ENCODE measurements at places on chromosomes 6 and 20. TPM values are rescaled to one million over a fixed set of nuclear protein-coding genes. Genes with fewer than 3 reads are reported as not detected.
A peak's percentile ranks its signal among the peaks of the same experiment; 100 is the strongest.

The POPDC3 gene
- 1.0 TPM for polyA plus RNA-seq

The TBX18 gene
- polyA plus RNA-seq = 0.43 TPM

The TCF21 gene
- 11.5 TPM for polyA plus RNA-seq

The MUC22 gene
- polyA plus RNA-seq = not detected

The GATA5 gene
- polyA plus RNA-seq = 40.9 TPM

The COL12A1 gene
- polyA plus RNA-seq = 90.9 TPM

The SRMS gene
- polyA plus RNA-seq = 0.16 TPM

The TNXB gene
- 17.5 TPM for polyA plus RNA-seq

The WFDC12 gene
- polyA plus RNA-seq = not detected

The FABP7 gene
- 0.13 TPM for polyA plus RNA-seq

The TRIM31 gene
- 5.7 TPM for polyA plus RNA-seq

The SIRPB1 gene
- 1.6 TPM for polyA plus RNA-seq

The MYLK2 gene
- 0.21 TPM for polyA plus RNA-seq

The CRIP3 gene
- 8.4 TPM for polyA plus RNA-seq

The ATP6V1G2 gene
- polyA plus RNA-seq = 9.1 TPM

The ZNF337 gene
- 28.0 TPM for polyA plus RNA-seq

GRCh38 chr20:3901028-3901705, 12.0 kb downstream of the PANK2 start:
- no peaks in the 10 kb centered on the region for H3K27me3 ChIP-seq
- no peak for DNase-seq
- no peaks in the 10 kb centered on the region for H3K4me1 ChIP-seq
- H3K27ac ChIP-seq = no peak overlapping the region
- H3K36me3 ChIP-seq = peaks cover 3% of the 10 kb centered on the region

DNA sequence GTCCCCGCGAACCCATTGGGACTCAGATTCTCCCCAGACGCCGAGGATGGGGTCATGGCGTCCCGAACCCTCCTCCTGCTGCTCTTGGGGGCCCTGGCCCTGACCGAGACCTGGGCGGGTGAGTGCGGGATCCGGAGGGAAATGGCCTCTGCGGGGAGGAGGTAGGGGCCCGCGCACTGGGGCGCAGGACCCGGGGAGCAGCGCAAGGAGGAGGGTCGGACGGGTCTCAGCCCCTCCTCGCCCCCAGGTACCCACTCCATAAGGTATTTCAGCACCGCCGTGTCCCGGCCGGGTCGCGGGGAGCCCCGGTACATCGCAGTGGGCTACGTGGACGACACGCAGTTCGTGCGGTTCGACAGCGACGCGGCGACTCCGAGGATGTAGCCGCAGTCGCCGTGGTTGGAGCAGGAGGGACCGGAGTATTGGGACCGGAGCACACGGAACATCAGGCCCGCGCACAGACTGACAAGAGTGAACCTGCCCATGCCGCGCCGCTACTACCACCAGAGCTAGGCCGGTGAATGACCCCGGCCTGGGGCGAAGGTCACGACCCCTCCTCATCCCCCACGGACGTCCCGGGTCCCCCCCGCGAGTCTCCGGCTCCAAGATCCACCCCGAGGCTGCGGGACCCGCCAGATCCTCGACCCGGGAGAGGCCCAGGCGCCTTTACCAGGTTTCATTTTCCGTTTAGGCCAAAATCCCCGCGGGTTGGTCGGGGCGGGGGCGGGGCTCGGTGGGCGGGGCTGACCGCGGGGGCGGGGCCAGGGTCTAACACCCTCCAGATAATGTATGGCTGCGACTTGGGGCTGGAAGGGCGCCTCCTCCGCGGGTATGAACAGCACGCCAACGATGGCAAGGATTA, 15.7 kb upstream of the HLA-A start:
- peaks cover 8% of the 10 kb centered on the region for H3K4me1 ChIP-seq
- peak overlapping the region; percentile 74 for H3K4me3 ChIP-seq
- H3K27me3 ChIP-seq = no peaks in the 10 kb centered on the region
- DNase-seq = peak; percentile 81

DNA sequence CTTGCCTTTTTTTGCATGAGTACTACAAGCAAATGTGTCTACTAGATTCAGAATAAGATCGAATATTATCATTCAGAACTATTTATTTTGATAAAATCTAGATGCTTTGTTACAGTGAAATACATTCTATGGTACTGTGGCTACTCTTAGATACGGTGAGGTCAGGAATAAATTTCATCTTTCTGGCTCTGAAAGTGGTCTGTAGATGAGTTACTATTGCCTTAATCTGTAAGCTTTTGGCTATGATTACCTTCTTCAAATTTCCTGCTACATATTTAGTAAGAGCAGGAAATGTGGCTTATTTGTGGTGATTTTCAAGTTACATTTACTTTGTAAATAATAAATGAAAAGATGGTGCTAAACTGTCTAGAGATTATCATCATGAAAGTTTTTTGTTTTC, 50.0 kb downstream of the SCAF8 start:
- no peak for DNase-seq
- no peaks in the 10 kb centered on the region for H3K4me1 ChIP-seq
- peaks cover 36% of the 10 kb centered on the region for H3K36me3 ChIP-seq
- no peak overlapping the region for H3K27ac ChIP-seq
- H3K27me3 ChIP-seq = no peaks in the 10 kb centered on the region

- H3K27ac ChIP-seq = no peak overlapping the region
- DNase-seq = no peak
- H3K27me3 ChIP-seq = peaks cover 6% of the 10 kb centered on the region
- no peaks in the 10 kb centered on the region for H3K4me1 ChIP-seq
- H3K4me3 ChIP-seq = no peak overlapping the region
Measured at GRCh38 chr6:29809249-29809648, 18.4 kb upstream of the HLA-G start.

GRCh38 chr6:13611715-13612114, 3.4 kb upstream of the NOL7 start:
- DNase-seq = no peak
- no peak overlapping the region for H3K4me3 ChIP-seq
- peaks cover 10% of the 10 kb centered on the region for H3K4me1 ChIP-seq

DNA sequence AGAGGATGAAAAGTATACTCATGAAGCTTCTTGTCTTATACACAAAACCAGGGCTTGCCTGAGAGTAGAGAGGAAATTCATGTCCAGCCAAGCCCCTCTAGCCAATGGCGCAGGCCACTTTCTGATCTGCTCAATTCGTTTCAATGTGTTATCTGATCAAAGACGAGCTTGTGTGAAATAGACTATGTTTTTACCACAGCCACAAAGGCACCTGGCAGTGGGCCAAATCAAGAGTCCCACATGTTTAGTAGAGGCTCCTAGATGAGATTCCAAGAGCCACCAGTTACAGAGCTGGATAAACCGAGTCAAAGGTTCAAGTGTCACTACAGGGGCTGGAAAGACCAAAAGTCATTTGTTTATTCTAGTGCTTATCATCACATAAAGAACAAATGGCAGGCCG, 34.9 kb downstream of the GPLD1 start:
- H3K27me3 ChIP-seq = no peaks in the 10 kb centered on the region
- H3K27ac ChIP-seq = no peak overlapping the region
- no peak overlapping the region for H3K4me3 ChIP-seq
- DNase-seq = no peak
- no peaks in the 10 kb centered on the region for H3K4me1 ChIP-seq

GRCh38 chr6:30515106-30515505, 25.8 kb downstream of the HLA-E start:
- no peaks in the 10 kb centered on the region for H3K4me1 ChIP-seq
- H3K36me3 ChIP-seq = no peaks in the 10 kb centered on the region

- no peaks in the 10 kb centered on the region for H3K36me3 ChIP-seq
- no peak for DNase-seq
- no peak overlapping the region for H3K4me3 ChIP-seq
- no peak overlapping the region for H3K27ac ChIP-seq
- H3K27me3 ChIP-seq = no peaks in the 10 kb centered on the region
- H3K4me1 ChIP-seq = no peaks in the 10 kb centered on the region
Measured at GRCh38 chr20:22821796-22822195, 213.3 kb upstream of the SSTR4 start.

GRCh38 chr6:156336733-156337132, 440.4 kb upstream of the ARID1B start:
- no peaks in the 10 kb centered on the region for H3K27me3 ChIP-seq
- no peak overlapping the region for H3K27ac ChIP-seq
- no peaks in the 10 kb centered on the region for H3K36me3 ChIP-seq
- H3K4me1 ChIP-seq = no peaks in the 10 kb centered on the region
- DNase-seq = no peak
- no peak overlapping the region for H3K4me3 ChIP-seq

- H3K4me1 ChIP-seq = no peaks in the 10 kb centered on the region
- no peak overlapping the region for H3K27ac ChIP-seq
- no peak overlapping the region for H3K4me3 ChIP-seq
- no peaks in the 10 kb centered on the region for H3K36me3 ChIP-seq
- no peaks in the 10 kb centered on the region for H3K27me3 ChIP-seq
- no peak for DNase-seq
Measured at GRCh38 chr6:8958894-8959511, 523.7 kb upstream of the SLC35B3 start.

DNA sequence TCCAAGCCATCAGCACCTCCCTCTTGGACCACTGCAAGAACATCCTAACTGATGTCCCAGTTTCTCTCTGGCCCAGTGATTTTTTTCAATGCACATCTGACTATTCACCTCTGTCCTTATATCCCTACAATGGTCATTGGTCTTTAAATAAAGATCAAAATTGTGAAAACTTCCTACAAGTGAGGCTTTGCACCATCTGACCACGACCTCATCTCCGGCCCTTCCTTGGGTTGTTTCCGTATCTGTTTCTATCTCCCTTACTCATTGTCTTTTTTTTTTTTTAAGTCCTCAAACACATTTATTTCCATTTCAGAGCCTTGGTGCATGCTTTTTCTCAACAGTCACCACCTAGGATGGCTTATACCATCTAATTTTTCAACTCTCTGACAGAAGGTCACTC, 88.1 kb downstream of the IPCEF1 start:
- H3K4me3 ChIP-seq = no peak overlapping the region
- no peak for DNase-seq
- H3K36me3 ChIP-seq = no peaks in the 10 kb centered on the region
- H3K27ac ChIP-seq = no peak overlapping the region
- H3K4me1 ChIP-seq = no peaks in the 10 kb centered on the region

- H3K27me3 ChIP-seq = no peaks in the 10 kb centered on the region
- no peaks in the 10 kb centered on the region for H3K36me3 ChIP-seq
- DNase-seq = no peak
Measured at GRCh38 chr6:166580076-166581050, 6.1 kb downstream of the RAMACL start.

DNA sequence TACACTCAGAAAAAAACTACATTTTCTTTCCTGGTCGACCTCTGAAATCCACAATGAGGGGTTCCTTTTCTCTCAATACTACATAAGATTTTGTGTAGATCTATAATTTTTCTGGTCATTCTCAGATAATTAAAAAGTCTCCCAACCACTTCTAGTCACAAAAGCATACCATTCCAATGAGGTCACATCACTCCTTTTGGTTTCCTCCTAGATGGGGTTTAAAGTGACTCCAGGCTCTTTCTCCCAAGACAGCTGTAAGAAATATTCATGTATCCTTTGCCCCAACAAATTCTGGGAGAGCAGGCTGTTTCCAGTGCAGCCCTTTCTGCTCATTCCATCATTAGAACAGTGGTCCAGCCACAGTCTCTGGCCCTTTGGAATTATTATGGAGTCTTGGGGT, 43.1 kb upstream of the BEND6 start:
- no peaks in the 10 kb centered on the region for H3K4me1 ChIP-seq
- H3K27ac ChIP-seq = no peak overlapping the region
- no peaks in the 10 kb centered on the region for H3K36me3 ChIP-seq
- H3K27me3 ChIP-seq = no peaks in the 10 kb centered on the region
- H3K4me3 ChIP-seq = no peak overlapping the region
